ENCODE measurements at places on chromosomes 13 and 19. TPM values are rescaled to one million over a fixed set of nuclear protein-coding genes. Genes with fewer than 3 reads are reported as not detected.

The CPB2 gene
- total RNA-seq = 0.16 TPM

- H3K4me1 ChIP-seq = no peaks in the 10 kb centered on the region
- H3K36me3 ChIP-seq = no peaks in the 10 kb centered on the region
- H3K27ac ChIP-seq = no peak overlapping the region
Observed at GRCh38 chr13:102440259-102440936, 38.5 kb upstream of the FGF14 start.

The SCAF1 gene
- total RNA-seq = 66.9 TPM

- no peak overlapping the region for H3K27ac ChIP-seq
- no peaks in the 10 kb centered on the region for H3K4me1 ChIP-seq
- no peak for DNase-seq
- H3K4me3 ChIP-seq = no peak overlapping the region
Observed at GRCh38 chr19:54145541-54146158, 8.1 kb downstream of the CNOT3 start.

GRCh38 chr13:27424246-27425157, at the start of gene GTF3A:
GTF3A (plus strand) TSS chr13:27424619.
- H3K4me1 ChIP-seq = peaks cover 12% of the 10 kb centered on the region
- peaks cover 10% of the 10 kb centered on the region for H3K36me3 ChIP-seq
- H3K4me3 ChIP-seq = peak within 1 kb of the TSS; percentile 68
- no peaks in the 10 kb centered on the region for H3K27me3 ChIP-seq
- H3K27ac ChIP-seq = peak within 1 kb of the TSS; percentile 81
- DNase-seq = peak; percentile 71

DNA sequence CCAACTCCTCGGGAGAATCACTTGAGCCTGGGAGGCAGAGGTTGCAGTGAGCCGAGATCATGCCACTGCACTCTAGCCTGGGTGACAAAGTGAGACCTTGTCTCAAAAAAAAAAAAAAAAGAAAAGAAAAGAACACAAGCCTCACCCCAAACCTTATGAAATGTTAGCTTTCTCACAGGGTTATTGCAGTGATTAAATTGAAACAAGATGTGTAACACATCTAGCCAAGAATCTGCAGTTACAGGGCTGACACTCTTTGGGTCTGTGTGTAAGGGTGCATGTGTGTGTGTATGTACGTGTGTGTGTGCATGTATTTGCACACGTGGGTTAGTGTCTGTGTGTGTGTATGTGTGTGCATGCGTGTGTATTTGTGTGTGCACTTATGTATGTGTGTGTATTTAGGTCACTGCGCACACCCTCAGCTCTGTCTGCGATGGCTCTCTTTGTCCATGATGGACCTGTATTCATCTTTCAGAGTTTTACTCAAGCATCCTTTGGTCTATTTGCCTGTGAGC, 336.3 kb downstream of the UQCRFS1 start:
- H3K27ac ChIP-seq = no peak overlapping the region
- H3K27me3 ChIP-seq = no peaks in the 10 kb centered on the region
- H3K36me3 ChIP-seq = no peaks in the 10 kb centered on the region
- H3K4me3 ChIP-seq = no peak overlapping the region

DNA sequence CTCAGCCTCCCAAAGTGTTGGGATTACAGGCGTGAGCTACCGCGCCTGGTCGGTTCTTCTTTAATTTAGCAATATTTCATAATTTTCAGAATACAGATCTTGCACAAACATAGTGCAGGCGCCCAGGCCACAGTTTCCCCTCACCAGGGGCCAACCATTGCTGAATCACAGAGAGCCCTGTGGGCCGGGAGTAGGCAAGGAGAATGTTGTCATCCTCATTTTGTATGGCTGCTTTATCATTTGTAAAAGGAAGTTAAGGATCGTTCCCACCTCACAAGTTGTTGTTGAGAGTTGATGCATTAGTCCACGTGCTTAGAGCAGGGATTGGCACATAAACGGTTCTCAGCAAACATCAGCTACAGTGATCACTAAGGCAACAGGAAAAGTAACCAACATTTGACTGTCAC, 30.2 kb downstream of the MEIS3 start:
- H3K27ac ChIP-seq = no peak overlapping the region
- no peak for DNase-seq
- no peaks in the 10 kb centered on the region for H3K4me1 ChIP-seq
- H3K4me3 ChIP-seq = no peak overlapping the region
- no peaks in the 10 kb centered on the region for H3K27me3 ChIP-seq

DNA sequence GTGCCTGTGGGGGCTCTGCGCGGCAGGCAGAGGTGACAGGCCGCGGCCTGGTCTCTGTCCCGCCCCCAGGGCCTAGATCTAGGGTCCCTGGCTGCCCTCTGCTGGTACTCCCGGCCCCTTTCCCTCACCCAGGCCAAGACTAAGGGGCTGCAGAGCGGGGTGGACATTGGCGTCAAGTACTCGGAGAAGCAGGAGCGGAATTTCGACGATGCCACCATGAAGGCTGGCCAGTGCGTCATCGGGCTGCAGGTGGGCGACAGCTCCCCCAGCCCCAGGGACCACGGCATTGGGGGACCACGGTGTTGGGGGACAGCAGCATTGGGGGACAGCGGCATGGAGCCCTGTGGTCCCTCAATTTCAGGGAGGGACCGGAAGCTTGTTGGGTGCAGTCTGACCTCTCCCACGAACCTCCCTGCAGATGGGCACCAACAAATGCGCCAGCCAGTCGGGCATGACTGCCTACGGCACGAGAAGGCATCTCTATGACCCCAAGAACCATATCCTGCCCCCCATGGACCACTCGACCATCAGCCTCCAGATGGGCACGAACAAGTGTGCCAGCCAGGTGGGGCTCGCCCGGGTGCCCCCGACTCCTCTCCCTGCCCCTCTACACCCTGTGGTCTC, 3.8 kb upstream of the ABCA7 start:
- no peak for DNase-seq
- H3K4me1 ChIP-seq = peaks cover 37% of the 10 kb centered on the region
- H3K27ac ChIP-seq = no peak overlapping the region
- no peaks in the 10 kb centered on the region for H3K27me3 ChIP-seq

The ZNF85 gene
- 17.0 TPM for total RNA-seq

GRCh38 chr13:71149046-71149445, 718.0 kb downstream of the DACH1 start:
- no peaks in the 10 kb centered on the region for H3K36me3 ChIP-seq
- no peaks in the 10 kb centered on the region for H3K4me1 ChIP-seq
- H3K4me3 ChIP-seq = no peak overlapping the region
- H3K27ac ChIP-seq = no peak overlapping the region
- no peaks in the 10 kb centered on the region for H3K27me3 ChIP-seq

The FFAR2 gene
- 2.3 TPM for total RNA-seq

- H3K27me3 ChIP-seq = no peaks in the 10 kb centered on the region
- H3K36me3 ChIP-seq = no peaks in the 10 kb centered on the region
- no peak overlapping the region for H3K4me3 ChIP-seq
- no peak overlapping the region for H3K27ac ChIP-seq
Observed at GRCh38 chr13:22271903-22272302, 601.0 kb downstream of the FGF9 start.

The UBE2L5 gene
- total RNA-seq = not detected

DNA sequence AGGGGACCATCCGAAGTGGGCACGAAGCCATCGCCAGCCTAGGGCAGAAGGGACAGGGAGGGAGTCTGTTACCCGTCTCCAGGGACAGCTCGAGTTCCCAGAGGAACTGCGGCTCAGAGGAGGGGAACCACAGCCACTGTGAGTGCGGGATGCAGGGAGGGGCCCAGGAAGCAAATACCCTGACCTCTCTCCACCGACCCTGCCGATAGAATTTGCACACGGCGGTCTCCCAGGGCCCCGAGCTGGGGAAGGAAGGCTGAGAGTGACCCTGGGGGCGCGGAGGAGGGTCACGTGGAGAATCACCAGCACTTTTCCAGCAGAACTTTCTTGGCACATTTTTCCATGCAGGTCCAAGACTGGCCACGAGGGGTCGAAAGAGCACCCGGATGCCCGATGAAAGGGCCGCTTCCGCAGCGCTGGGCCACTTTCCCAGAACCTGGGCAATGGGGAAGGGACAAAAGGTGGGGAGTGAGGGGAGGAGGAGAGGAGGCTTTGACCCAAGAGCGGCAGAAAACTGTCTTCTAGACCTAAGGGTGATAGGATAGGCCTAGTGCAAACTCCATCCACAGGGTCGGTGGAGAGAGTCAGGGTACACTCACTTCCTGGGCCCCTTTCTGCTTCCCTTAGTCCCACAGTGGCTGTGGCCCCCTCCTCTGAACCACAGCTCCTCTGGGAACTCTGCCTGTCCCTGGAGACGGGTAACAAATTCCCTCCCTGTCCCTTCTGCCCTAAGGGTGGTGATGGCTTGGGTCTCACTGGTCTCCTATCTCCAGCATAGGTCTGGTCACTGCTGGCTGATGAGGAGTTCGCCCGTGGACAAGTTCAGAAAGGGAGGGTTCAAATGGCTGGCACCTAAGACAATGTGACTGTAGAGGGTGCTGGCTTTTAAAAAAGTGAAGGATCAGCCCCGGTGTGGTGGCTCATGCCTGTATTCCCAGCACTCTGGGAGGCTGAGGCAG, 5.3 kb upstream of the GPR4 start:
- no peak for DNase-seq
- H3K4me1 ChIP-seq = peaks cover 8% of the 10 kb centered on the region
- H3K27me3 ChIP-seq = no peaks in the 10 kb centered on the region
- H3K27ac ChIP-seq = peak overlapping the region; percentile 48
- no peak overlapping the region for H3K4me3 ChIP-seq

The ADGRE2 gene
- total RNA-seq = 8.9 TPM

The LGALS16 gene
- not detected for total RNA-seq

DNA sequence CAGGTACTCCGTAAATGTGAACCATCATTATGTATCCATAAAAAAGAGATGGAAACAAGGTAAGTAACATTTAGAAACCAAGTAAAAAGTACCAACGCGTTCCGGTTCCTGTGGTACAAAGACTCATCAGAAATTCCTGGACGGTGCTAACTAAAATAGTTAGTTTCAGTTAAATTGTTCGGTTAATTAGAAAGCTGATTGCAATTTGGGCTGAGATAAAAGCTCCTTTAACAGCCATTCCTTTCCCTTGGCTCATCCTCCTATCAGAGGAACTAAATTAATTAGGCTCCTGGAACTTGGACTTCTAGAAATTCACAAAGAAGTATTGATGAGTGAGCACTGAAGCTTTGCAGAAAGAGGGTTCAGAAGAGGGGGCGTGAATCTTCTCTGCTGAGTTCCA, 63.5 kb downstream of the SOX1 start:
- no peaks in the 10 kb centered on the region for H3K4me1 ChIP-seq
- no peak overlapping the region for H3K27ac ChIP-seq

- H3K4me3 ChIP-seq = no peak overlapping the region
- H3K36me3 ChIP-seq = no peaks in the 10 kb centered on the region
- peaks cover 18% of the 10 kb centered on the region for H3K4me1 ChIP-seq
- no peak overlapping the region for H3K27ac ChIP-seq
Observed at GRCh38 chr19:38870612-38871011, 7.5 kb downstream of the RINL start.

DNA sequence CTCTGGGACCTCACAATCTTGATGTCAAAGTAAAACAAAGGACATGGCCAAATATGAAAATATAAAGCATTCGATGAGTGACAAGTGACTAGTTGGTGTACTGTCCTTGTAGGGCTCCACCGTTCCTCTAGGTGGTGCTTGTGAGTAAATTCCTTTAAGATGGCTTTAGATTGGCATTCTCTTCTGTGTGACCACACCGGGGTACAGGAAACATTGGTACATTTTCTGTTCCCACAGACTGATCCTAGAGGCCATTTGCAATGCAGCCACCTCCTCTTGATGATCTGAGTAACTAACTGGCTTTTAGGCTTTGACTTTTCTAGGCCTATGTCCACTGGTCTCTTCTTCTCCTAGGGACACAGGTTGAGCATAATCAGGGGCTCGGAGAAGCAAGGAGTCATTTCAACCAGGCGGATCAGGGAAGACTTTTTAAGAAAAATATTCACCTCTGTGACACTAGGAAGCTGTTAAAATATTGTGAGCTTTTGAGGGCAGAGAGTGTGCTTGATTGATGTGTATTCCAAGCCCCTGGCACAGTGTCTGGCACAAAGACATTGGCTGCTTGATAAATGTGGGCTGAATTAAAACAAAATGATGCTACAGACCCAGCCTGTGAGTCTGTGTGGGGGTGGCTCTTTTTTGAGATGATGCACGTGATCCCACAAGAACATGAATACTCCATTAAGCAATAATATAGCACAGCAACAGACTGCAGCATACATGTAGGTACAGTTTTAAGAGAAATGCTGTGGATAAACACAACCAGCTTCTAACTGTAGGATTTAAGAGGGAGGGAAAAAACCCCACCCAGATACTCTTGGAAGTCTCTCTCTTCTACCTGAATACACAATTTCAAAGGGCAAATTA, 21.0 kb downstream of the EPSTI1 start:
- no peak overlapping the region for H3K4me3 ChIP-seq
- H3K27ac ChIP-seq = no peak overlapping the region
- H3K27me3 ChIP-seq = no peaks in the 10 kb centered on the region
- H3K36me3 ChIP-seq = peaks cover 2% of the 10 kb centered on the region
- H3K4me1 ChIP-seq = peaks cover 10% of the 10 kb centered on the region
- no peak for DNase-seq

DNA sequence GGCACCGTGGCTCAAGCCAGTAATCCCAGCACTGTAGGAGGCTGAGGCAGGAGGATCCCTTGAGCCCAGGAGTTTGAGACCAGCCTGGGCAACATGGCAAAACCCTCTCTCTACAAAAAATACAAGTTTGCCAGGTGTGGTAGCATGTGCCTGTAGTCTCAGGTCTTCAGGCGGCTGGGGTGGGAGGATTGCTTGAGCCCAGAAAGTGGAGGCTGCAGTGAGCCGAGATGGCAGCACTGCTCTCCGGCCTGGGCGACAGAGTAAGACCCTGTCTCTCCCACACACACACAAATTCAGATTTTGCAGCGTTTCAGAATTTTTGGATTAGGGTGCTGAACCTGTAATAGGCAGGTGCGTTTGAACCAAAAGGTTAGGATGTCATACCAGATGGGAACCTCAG, 2.2 kb downstream of the RPS11 start:
- H3K36me3 ChIP-seq = peaks cover 14% of the 10 kb centered on the region
- H3K27me3 ChIP-seq = no peaks in the 10 kb centered on the region
- peaks cover 35% of the 10 kb centered on the region for H3K4me1 ChIP-seq
- no peak for DNase-seq
- H3K27ac ChIP-seq = 0 out of 2 replicates have a peak overlapping the region, but pooled peaks have one; percentile 11
- H3K4me3 ChIP-seq = peak overlapping the region; percentile 79

The CEACAM8 gene
- total RNA-seq = not detected

DNA sequence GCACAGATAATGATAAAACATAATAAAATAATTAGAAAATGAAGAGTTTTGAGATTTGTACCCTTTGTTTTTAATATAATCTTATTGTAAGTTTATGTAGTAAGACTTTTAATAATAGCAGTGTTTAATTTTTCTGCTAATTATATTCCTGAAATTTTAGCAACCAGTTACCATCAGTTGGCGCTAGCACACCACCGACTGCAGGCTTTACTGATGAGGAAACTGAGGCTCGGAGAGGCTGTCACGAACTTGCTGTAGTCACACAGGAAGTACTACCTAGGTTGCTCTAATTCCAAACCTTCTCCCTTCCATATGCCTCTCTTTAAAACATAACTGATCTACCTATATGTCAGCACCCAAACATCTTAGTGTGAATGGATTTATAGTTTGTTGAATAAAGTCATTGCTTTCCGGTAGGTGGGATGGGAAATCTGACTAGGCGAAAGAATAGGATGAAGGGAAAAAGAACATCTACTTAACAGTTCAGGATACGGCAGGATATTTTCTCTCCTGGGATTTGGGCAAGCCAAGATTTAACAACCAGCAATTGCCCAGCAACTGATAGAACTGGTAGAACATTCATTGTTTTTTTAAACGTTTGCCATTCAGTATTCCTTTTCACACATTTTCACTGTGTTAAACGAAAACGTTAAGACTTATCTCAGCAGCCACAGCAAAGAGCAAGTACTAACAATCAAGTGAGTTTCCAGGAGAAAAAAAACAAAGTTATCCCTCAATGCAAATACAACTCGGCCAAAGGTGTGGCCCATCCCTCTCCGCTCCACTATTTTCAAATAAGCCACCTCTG, 822 bp upstream of the RFXAP start:
- no peak for DNase-seq
- H3K4me1 ChIP-seq = no peaks in the 10 kb centered on the region
- no peaks in the 10 kb centered on the region for H3K27me3 ChIP-seq
- H3K4me3 ChIP-seq = peak overlapping the region; percentile 64
- H3K36me3 ChIP-seq = no peaks in the 10 kb centered on the region

The GGN gene
- not detected for total RNA-seq

Data from GM12878 (cell line).